ENCODE measurements at places on chromosomes 2 and 18. TPM values are rescaled to one million over a fixed set of nuclear protein-coding genes. Genes with fewer than 3 reads are reported as not detected.

- H3K27me3 ChIP-seq = peaks cover 9% of the 10 kb centered on the region
- no peaks in the 10 kb centered on the region for H3K4me1 ChIP-seq
- H3K27ac ChIP-seq = no peak overlapping the region
- no peaks in the 10 kb centered on the region for H3K36me3 ChIP-seq
These were observed 91.1 kb upstream of the MAPK4 start for GRCh38 chr18:50468807-50469206.

DNA sequence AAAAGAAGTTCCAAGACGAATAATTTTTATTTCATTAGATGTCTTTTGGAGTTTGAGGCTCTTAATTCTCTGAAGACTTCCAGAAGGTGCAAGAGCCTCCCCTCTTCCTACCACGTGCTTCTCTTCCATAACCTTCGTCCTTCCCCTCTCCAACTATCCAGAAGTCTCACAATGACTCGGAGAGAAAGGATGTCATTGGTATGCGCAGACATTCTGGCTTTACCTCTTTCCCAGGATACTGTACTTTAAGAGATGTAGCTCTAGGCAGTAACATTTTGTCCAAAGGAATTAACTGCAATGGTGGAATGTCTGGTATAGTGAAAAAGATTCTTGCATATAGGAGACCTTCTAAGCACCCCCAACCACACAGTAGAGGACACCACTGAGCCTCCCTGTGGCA lies 249.0 kb upstream of the OSR1 start:
- H3K36me3 ChIP-seq = no peaks in the 10 kb centered on the region
- no peak overlapping the region for H3K4me3 ChIP-seq
- H3K27ac ChIP-seq = no peak overlapping the region
- DNase-seq = no peak

DNA sequence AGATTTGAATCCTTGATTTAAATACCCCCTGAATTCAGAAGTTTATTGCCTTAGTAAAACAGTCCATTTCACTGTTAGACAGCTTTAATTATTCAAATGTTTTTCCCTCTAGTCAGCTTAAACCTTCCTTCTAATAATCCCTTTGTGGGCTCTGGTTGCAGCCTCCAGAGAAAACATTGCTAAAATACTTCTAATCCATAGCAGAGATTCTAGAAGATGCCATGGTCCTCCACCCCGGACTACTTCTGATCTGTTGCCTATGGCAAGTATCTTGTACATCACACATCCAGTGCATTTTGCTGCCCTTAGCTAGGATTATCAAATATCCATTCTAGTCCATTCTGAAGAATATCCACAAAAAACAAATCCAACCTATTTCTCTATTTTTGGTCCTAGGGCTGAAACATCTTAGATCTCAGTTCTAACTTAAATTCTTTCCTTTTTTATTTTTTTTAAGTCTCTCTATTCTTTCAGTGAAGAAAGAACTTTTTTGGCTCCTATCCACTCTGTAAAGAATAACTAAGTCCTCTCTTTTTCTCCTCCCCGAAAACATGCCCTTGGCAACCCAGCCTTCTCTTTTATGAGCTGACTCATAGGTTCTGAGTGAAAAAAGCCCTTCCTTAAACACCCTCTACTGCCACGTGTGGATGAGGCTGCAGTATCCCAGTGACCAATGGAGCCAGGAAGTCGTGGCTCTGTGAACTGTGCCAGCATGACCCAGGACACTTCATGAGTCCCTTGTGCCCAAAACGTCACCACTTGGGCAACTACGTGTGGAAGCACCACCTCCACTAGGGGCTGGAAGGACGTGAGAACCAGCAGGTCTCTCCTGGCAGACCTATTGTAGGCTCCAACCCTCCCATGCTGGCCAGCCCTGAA lies 349.8 kb downstream of the TNS1 start:
- H3K36me3 ChIP-seq = no peaks in the 10 kb centered on the region
- no peaks in the 10 kb centered on the region for H3K4me1 ChIP-seq
- no peaks in the 10 kb centered on the region for H3K27me3 ChIP-seq
- H3K4me3 ChIP-seq = no peak overlapping the region

- no peak for DNase-seq
- no peak overlapping the region for H3K4me3 ChIP-seq
- H3K36me3 ChIP-seq = no peaks in the 10 kb centered on the region
- H3K4me1 ChIP-seq = no peaks in the 10 kb centered on the region
- H3K27ac ChIP-seq = no peak overlapping the region
These were observed 336.6 kb downstream of the DSC3 start for GRCh38 chr18:30705943-30706342.

- H3K27me3 ChIP-seq = peaks cover 19% of the 10 kb centered on the region
- peak within 1 kb of the TSS; percentile 79 for H3K4me3 ChIP-seq
- H3K4me1 ChIP-seq = peaks cover 32% of the 10 kb centered on the region
- H3K27ac ChIP-seq = peak within 1 kb of the TSS; percentile 73
- H3K36me3 ChIP-seq = peaks cover 4% of the 10 kb centered on the region
These were observed at the start of gene ACVR1C for GRCh38 chr2:157628477-157629415. TSS of gene ACVR1C (minus strand) at chr2:157628864. CDS start at chr2:157628644, 220 bp downstream.

GRCh38 chr2:112166806-112167499 lies 28.8 kb downstream of the FBLN7 start:
- H3K36me3 ChIP-seq = no peaks in the 10 kb centered on the region
- H3K27me3 ChIP-seq = no peaks in the 10 kb centered on the region
- H3K4me1 ChIP-seq = peaks cover 5% of the 10 kb centered on the region
- no peak for DNase-seq
- H3K27ac ChIP-seq = no peak overlapping the region

GRCh38 chr2:142741764-142742269 lies 135.6 kb upstream of the KYNU start:
- H3K36me3 ChIP-seq = no peaks in the 10 kb centered on the region
- DNase-seq = no peak
- no peak overlapping the region for H3K27ac ChIP-seq
- no peaks in the 10 kb centered on the region for H3K27me3 ChIP-seq

- H3K27ac ChIP-seq = no peak overlapping the region
- no peak overlapping the region for H3K4me3 ChIP-seq
- H3K4me1 ChIP-seq = no peaks in the 10 kb centered on the region
These were observed 157.0 kb upstream of the ACAA2 start for GRCh38 chr18:49970319-49970718.

TCF23 gene
- total RNA-seq = not detected

ARHGAP15 gene
- total RNA-seq = 152 TPM

SULT1C4 gene
- total RNA-seq = not detected
